Cortex of kidney (tissue), 1 donor: ENCODE measurements at places on chromosomes 3 and 15.

DNA sequence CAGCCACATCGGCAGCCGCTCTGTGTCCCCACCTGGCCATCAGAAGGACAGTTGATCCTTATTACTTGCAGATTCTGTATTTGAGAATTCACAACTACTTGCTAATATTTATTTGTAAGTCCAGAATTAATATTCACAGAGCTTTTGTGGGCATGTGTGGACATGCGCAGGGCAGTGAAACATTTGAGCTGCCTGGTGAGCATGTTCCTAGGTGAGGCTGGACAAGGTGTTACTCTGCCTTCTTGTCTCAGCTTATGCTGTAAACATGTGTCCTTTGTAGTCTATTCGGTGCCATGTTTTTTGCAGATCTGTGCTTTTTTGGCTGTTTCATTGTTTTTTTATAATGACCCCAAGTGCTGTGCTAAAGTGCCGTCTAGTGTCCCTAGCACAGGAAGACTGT, 15.6 kb downstream of the FAH start:
- DNase-seq = no peak

GRCh38 chr15:72827226-72827625, 43.7 kb upstream of the ADPGK start:
- DNase-seq = no peak

GRCh38 chr15:62432702-62433398, 267.8 kb upstream of the C2CD4B start:
- DNase-seq = no peak

DNA sequence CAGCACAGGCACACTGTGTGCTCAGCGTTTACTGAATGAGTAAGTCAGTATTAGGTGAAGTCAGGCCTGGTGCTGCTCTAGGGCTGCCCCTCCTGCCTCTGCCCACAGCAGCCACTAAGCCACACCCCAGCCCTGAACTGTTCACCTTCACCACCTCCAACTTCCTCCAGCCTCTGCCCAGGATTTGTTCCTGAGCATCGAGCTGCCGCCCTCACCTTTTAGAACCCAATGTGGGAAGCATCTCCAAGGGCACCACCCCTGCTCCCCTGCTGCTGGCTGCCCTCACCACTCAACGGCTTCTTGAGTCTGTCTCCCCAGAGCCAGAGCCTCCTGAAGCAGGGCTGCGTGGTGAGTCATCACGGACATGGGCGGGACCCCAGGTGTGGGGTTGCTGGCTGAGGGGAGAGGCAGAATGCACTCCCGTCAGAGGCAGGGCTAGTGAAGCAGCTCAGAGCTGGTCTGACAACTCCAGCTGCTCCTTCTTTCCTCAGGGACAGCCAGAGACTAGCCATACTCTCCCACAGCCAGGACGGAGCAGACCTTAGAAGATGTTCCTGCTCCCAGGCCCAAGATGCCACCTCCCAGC, 5.8 kb downstream of the HYAL2 start:
- DNase-seq = no peak
